ENCODE measurements at places on chromosomes 1 and 21. TPM values are rescaled to one million over a fixed set of nuclear protein-coding genes. Genes with fewer than 3 reads are reported as not detected.

The APP gene
- 19.4 TPM for total RNA-seq

- no peak for DNase-seq
Observed at GRCh38 chr1:220990427-220991339, 111.4 kb downstream of the HLX start.

DNA sequence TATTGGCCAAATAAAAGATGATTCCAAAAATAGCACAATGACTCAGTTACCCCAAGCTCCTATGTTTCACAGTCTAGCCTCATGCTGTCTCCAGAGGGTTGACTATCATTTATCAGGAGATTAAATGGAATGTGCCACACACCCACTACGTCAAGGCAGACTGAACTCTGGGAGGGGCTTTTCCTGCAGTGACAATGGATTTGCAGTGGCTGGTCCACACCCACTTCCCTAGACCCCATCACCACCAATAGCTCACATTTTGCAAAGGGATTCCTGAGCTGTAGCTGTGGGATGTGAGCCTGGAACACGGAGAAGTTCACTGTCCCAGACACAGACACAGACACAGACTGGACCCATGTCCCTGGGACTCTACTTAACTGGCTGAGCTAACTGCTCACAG lies 77.1 kb downstream of the HLCS start:
- DNase-seq, result no peak

GRCh38 chr1:59143811-59144210 lies 153.1 kb upstream of the FGGY start:
- DNase-seq, result no peak

The PSMB4 gene
- total RNA-seq, result 243 TPM

The VWA1 gene
- 0.36 TPM for total RNA-seq

DNA sequence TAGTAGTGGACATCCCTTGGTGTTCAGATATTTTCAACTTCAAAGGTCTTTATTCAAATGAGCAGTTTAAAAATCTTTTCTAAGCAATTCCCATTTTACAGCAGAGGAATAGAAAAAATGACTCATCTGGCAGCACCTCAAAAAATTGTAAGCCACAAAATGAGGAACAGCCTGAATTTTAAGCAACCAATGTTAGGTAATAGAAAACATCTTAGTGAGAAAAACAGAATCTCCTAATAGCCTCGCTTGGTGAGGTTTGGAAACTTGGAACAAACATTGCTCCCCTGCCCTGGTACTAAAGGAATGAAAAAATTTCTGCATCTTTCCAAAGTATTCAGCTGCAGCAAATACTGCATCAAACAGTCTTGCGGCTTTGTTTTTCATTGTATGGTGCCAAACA lies 264.4 kb downstream of the NTNG1 start:
- DNase-seq, result no peak

- no peak for DNase-seq
Observed at GRCh38 chr1:232634096-232634495, 4.2 kb upstream of the SIPA1L2 start.

GRCh38 chr1:46246548-46247435 lies 771 bp upstream of the RAD54L start:
- no peak for DNase-seq

DNA sequence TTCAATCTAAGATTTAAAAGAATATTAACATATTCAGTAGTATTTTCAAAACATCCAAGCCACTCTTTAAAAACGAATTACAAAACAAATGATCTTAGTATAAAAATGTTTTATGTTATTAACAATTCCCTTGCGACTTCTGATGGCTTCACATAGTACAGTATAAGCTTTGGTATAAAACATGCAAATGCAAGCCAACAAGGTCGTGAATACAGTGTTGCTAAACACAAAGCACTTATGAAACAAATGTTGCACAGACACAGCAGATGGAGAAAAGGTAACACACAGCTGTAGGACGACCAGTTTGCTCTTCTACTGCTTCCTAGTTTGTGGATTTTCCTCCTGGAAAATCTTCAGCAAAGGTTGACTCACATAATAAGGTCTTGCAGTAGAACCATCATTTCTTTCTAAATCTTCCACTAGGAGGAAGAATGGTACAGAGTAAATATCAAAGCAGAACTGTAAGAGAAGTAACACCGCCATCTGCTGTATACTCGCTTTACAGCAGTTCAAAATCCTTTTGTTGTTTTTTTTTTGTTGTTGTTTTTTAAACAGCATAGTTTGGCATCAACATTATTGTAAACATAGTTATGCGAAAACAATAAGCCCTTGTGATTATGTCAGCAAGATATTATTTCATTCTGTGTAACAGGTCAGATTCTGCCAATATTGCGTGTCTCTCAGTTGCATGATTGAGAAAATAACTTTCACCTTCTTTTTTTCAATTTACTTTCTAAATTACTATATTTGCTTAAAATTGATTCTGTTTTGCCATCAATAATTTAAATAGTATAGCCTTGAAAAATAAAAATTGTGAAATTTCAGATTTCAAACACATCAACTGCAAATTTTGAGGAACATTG lies 69.5 kb downstream of the LHX8 start:
- no peak for DNase-seq

DNA sequence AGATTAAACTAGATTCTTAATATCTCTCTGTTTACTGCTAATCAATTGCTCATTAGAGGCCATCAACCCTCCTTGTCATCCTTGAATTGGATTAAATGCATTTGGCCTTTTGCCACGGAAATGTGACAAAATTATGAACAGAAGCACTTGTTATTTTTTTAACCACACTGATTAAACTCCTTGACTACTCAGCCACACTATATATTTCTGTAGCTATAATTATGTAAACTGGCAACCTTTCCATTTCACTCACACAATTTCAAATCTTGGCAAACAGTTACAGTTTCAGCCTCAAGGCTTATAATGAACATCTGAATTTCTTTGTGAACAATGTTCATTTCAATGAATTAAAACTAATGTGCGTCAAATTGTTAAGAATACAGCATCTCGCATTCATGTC lies 10.1 kb downstream of the ADAMTS5 start:
- DNase-seq, result no peak

DNA sequence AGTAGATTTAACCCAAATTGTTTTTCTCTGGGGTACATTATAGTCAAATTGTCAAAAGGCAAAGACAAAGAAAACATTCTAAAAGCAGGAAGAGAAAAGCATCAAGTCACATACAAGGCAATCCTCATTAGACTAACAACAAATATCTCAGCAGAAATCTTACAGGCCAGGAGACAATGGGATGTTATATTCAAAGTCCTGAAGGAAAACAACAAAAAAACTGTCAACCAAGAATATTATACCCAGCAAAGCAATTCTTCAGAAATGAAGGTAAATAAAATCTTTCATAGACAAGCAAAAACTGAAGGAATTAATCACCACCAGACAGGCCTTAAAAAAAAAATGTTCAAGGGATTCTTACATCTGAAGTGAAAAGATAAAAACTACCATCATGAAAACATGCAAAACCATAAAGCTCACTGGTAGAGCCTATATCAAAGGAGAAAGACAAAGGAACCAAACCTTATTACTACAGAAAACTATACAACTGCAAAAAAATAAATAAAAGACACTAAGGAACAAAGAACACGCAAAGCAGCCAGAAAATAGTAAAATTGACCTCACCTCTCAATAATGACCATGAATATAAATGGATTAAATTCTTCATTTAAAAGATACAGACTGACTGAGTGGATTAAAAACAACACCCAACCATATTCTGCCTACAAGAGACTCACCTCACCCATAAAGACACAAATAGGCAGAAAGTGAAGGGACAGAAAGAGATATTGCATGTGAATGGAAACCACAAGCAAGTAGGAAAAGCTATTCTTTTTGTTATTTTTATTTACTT lies 113.8 kb upstream of the ZC3H11B start:
- DNase-seq, result no peak

The OLFM3 gene
- not detected for total RNA-seq

DNA sequence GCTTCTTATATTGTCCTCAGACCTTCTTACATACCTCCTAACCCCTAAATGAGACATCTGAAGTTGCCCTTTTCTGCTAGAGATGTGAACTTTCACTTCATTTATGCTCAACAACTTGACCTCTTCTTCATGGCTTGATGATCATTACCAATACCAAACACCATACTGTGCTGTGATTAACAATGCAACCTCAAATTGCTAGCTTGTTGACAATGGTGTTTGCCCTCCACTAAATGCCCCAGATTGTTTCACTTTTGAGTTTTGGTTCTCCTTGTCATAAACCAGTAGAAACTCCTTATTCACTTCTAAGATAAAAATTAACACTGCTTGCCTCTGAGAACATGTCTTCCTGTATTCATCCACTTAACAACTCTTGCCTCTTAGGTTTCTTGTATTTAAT lies 5.6 kb downstream of the JAK1 start:
- no peak for DNase-seq

The OR10Z1 gene
- total RNA-seq, result not detected

The FCMR gene
- 159 TPM for total RNA-seq

DNA sequence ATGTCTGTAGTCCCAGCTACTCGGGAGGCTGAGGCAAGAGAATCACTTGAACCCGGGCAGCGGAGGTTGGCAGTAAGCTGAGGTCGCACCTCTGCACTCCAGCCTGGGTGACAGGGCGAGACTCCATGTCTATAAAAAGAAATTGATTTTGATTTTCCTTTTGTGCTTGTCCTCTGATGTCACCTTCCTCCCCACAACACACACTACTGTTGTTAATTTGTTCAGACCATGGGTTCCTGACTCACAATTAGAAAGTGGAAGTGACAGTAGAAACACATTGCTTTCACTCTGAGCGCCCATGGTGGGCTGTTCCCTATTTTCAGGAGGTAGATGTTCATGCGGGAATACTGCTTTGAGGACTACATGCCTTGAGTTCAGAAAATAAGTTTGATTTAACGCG lies 165.5 kb upstream of the KCNJ6 start:
- no peak for DNase-seq

DNA sequence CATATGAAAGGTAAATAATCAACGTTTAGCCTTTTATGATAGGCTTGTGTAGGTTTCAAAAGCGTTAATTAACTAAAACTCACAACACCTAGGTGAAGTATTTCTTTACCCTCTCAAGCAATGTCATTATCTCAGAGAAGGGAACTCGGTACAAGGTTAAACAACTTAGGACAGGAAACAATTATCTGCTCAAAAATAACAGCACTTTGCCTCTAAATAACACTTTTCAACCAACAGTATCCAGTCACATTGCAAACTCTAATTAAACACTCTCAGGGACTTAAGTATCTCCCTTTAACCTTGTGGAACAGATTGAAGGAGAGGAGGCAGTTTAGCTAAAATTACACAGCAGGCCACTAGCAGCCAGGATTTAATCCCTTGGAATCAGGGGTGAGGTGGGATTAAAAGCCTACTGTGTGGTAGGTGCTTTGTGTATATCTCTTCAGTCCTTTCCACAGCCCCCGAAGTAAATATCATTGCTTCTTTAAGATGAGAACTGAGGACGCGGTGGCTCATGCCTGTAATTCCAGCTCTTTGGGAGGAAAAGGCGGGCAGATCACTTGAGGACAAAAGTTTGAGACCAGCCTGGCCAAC lies 5.2 kb upstream of the AKNAD1 start:
- no peak for DNase-seq

DNA sequence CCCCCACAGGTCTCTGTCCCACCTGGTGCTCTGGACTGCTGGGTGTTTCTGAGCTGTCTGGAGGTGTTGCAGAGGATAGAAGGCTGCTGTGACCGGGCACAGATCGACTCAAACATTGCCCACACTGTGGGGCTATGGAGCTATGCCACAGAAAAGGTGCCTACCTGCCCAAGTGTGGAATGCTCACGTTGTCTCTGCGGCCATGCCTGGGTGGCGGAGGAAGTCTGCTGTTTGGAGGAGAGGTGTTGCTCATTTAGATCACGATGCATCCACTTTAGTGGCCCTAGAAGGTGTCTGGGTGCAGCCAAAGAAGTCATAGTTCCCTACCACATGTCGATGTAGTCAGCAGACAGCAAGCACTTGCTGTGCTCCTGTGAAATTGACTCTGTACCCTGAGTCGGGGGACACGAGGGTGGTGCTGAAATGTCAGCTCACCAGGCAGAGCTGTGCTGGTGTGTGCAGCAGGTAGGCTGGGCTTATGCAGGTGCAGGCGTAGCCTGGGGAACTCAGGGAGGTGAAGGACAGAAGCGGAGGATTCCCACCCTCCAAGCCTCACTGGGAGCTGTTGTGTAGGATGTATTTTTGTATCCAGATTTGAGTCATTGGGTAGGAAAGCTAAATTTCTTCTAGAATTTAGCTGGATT lies 32.8 kb upstream of the PWP2 start:
- no peak for DNase-seq

The ERMAP gene
- 5.0 TPM for total RNA-seq

The TMEM82 gene
- total RNA-seq, result not detected

- no peak for DNase-seq
Observed at GRCh38 chr1:70779571-70779970, 268.0 kb downstream of the PTGER3 start.

The RNU1-3 gene
- total RNA-seq, result 3,257 TPM

DNA sequence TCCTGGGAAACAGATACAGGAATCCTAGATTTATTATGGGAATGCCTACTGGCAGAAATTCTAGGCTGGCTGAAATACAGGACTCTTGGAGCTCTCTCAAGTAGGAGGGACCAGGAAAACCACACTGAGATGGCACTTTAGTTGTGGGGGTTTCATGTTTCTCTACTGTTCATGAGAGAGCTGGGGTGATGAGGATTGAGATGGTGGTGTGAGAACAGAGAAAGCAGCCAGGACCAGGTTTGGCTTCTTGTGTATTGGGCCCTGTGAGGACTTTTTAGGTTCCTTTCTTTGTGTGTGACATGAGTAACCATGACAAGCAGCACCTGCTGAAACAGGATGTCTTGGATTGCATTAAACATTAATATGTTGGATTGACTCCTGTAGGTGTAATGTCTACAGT lies 4.9 kb downstream of the ARID1A start:
- no peak for DNase-seq

DNA sequence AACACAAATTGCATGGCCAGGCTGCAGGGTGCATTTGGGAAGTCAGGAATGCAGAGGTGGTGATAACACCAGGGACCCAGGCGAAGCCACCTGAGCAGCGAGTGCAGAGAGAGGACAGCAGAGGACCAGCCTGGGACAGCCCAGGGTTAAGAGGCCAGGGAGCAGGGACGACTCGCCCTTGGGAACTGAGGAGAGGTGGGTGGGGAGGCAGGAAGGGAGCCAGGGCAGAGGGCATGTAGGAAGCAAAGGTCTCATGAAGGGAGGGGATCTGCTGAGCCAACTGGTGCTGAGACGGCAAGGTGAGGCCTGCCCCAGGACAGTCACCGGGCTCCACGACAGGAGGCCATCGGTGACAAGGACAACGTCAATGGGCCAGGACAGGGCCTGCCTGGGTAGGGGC lies 16.4 kb downstream of the KIF17 start:
- no peak for DNase-seq

DNA sequence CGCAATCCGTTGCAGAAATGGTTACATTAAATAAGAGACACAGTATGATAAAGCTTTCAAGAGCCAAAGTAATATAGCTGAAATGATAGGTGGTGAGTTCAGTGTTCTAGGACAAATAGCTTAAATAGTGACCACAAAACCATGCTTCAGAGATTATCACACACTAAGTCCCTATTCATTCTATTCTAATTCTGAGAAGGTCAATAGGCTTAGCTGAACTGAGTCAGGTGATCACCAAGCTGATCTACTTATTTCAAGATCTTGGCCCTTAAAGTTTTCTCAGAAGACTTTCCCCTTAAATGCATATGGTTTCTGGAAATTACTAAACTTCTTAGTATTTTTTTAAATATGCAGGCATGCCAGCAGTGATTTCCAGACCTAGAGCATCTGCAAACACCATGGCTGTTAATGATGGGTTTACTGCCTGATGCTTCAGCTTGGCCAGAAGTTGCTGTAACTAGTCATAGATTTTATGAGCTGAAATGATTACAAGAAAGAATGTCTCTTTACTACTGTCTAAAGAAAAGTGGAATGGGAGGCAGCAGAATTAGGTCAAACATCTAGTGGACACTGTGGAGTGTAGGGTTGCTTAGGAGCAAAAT lies 242.9 kb downstream of the ST6GALNAC3 start:
- no peak for DNase-seq
